ENCODE measurements at places on chromosomes 1 and 21. TPM values are rescaled to one million over a fixed set of nuclear protein-coding genes. Genes with fewer than 3 reads are reported as not detected.
A peak's percentile ranks its signal among the peaks of the same experiment; 100 is the strongest.

C1orf185 gene
- not detected for polyA plus RNA-seq

IFNAR2 gene
- polyA plus RNA-seq, result 85.3 TPM

- DNase-seq, result no peak
Observed at GRCh38 chr1:203276916-203277545, 28.3 kb upstream of the BTG2 start.

GRCh38 chr1:67468066-67468718 lies 38.0 kb upstream of the SERBP1 start:
- DNase-seq, result no peak

KCNJ15 gene
- polyA plus RNA-seq, result not detected

EDARADD gene
- 16.2 TPM for polyA plus RNA-seq

- DNase-seq, result no peak
Observed at GRCh38 chr1:75615613-75616435, 4.9 kb upstream of the SLC44A5 start.

PIK3C2B gene
- polyA plus RNA-seq, result 2.9 TPM

DNA sequence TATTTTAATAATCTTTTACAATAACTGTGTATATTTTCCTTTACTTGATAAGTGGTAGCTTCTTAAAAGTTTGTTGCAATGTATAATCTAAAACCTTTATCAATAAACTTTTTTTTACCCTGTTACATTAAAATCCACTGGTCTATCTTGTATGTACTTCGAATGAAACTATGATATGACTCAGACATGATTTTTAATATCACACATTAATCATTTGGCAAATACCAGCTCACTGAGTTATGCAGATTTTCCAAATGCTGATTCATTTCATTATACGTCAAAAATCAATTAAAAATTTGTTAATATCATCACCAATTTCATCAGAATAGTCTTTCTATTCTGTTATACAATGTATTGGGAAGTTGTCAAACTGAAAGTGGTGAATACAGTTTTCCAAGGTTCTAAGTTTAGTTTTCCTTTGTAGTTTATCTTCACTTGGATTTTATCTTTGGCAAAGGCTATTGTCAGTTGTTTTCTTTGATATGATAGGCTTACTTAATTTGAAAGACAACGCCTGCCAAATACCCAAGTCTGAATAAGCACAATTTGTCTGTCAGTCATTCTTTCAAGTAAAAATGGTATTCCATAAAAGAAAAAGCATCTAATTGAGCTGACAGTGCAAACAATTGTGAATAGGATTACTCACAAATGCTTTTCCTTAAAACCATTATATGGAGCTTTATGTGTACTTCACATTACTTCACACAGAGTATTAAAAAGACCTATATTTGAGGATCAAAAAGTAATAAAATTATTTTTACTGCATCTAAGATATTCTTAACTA lies 127.0 kb downstream of the NME7 start:
- no peak for DNase-seq

DNA sequence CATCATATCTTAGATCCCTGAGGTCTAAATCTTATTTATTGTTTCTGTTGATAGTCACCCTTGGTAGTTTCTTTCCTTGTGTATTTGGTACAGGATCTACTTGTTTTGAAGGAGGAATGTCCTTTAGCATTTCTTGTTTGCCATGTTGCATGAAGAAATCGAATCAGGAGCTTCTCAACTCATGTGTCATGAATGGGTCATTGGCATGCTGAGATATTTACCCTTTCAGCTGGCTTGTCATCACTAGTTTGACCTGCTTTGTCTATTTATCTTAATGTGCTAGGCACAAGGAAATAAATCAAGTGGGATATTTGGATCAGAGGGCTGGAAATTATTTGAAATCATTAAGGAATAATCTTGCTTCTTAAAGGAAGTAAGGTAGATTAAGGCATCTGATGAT lies 23.8 kb downstream of the THEM4 start:
- DNase-seq, result no peak

DNA sequence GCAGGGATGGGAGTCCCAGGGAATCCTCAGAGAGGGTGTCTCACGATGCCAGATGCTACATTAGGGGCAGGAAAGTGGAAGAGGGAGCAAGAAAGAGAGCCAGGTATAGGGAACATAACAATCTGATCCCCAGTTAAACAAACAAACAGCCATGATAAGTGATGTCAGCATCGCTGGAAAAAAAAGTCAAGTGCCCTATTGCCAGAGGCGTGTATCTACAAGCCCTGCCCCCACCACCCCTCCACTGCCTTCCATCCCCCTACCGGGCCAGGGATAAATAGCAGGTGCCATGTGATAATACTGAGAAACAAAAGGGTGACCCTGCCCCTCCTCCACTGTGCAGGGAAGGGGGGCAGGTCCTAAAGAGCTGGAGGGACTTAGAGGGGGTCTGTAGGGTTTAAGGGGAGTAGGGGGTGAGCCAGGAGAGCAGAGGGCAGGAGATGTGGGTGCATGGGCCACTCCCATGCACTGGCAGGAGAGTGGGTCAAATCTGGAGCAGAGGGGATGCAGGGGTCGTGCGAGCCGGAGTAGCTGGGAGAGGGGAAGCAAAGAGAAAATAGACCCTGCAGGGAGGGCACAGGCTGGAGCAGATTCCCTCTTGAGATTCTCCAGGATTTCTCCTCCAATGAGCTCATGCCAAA lies 3.4 kb downstream of the SLC26A9 start:
- DNase-seq, result no peak

DNA sequence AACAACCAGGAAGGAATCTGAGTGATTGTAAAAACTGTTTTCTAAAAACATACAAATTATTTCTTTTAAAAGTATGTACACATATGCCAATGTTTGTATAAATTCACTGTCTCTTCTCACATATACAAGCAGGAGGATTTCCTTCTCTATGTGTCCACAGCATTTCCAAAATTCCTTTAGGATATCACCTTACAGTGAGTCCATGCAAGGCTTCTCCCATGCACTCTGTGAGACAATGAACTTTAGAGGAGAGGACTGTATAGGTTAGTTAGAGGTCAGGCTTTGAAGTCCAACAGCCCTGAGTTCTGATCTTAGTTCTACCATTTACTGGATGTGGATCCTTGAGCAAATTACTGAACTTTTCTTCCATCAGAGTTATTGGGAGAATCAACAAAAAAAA lies 34.1 kb upstream of the USH2A start:
- DNase-seq, result no peak

- no peak for DNase-seq
Observed at GRCh38 chr1:78540048-78540447, 49.3 kb downstream of the PTGFR start.

- DNase-seq, result no peak
Observed at GRCh38 chr1:78640462-78640861, 9.2 kb upstream of the IFI44 start.

GRCh38 chr21:34889320-34889675 lies 159.8 kb downstream of the RUNX1 start:
- no peak for DNase-seq

GRCh38 chr1:112888630-112889029 lies 67.4 kb downstream of the SLC16A1 start:
- no peak for DNase-seq

SRRM1 gene
- 239 TPM for polyA plus RNA-seq

DNA sequence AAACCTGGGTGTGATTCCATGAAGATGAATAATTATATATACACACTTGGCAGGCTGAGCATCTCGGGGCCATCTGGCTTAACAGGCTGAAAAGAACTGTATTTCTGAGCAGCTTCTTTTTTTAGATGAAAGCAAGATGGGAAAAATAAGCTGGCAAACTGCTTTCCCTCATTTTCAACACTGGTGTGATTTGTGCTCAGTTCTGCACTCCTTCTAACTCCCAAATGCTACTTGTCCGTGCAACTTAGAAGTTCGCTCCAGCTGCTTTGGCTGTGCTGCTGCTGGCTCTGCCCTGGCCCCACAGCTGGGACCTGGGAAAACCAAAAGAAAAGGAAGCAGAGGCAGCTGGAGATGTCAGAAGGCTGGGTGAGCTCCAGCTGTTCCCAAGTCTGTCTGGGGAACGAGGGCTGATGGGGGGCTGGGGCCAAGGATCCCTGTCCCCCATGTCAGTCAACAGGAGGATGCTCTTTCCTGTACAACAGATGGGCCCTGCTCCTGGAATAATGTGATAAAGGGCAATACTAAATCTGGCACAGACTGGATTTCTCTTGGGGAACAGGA lies 44.9 kb downstream of the PAFAH2 start:
- DNase-seq, result no peak

DNA sequence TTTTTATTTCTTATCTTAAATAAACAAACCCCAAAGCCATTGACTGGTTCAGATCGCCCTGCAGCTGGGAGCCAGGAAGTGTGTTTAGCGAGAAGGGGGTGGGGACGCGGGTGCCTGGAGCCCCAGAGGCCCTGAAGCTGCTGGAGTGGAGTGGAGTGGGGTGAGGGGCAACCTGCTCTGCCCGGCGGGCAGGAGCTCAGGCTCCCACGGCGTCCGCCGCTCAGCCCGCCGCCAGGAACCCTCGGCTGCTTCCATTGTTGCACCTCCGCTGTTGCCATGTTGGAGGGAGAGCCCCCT lies 673 bp downstream of the PIK3C2B start:
- peak; percentile 35 for DNase-seq

DNA sequence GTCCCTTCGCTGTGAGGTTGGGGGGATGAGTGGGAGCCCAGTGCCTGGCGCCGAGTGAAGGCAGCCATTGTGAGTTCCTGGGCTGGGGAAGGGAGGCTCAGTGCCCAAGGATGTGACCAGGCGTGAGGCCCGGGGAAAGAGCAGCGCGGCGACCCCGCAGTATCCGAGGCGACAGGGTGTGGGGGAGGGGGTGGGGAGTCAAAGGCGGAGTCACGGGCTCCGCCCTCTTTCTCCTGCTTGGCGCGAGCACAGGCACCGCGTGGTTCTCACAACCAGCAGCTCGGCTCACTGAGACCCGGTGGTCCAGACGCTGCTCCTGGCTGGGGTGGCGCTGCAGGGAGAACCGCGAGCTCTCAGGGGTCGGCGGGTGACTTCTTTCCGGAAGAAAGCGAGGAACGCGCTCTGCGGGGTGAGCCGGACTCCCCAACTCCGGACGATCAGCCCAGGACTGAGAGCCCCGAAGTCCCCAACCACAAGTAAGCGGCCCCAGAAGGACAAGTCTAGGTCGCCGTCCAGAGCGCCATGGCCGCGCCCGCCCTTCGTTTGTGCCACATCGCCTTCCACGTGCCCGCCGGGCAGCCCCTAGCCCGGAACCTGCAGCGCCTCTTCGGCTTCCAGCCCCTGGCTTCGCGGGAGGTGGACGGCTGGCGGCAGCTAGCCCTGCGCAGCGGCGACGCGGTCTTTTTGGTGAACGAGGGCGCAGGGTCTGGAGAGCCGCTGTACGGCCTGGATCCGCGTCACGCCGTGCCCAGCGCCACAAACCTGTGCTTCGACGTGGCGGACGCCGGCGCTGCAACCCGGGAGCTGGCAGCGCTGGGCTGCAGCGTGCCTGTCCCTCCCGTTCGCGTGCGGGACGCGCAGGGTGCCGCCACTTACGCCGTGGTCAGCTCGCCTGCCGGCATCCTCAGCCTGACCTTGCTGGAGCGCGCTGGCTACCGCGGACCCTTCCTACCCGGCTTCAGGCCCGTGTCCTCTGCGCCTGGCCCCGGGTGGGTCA lies at the start of gene HPDL:
Gene HPDL (plus strand): TSS at position 269 of the 997 bp plus-strand sequence. CDS start 254 bp downstream, at position 523.
- DNase-seq, result peak; percentile 28

DNA sequence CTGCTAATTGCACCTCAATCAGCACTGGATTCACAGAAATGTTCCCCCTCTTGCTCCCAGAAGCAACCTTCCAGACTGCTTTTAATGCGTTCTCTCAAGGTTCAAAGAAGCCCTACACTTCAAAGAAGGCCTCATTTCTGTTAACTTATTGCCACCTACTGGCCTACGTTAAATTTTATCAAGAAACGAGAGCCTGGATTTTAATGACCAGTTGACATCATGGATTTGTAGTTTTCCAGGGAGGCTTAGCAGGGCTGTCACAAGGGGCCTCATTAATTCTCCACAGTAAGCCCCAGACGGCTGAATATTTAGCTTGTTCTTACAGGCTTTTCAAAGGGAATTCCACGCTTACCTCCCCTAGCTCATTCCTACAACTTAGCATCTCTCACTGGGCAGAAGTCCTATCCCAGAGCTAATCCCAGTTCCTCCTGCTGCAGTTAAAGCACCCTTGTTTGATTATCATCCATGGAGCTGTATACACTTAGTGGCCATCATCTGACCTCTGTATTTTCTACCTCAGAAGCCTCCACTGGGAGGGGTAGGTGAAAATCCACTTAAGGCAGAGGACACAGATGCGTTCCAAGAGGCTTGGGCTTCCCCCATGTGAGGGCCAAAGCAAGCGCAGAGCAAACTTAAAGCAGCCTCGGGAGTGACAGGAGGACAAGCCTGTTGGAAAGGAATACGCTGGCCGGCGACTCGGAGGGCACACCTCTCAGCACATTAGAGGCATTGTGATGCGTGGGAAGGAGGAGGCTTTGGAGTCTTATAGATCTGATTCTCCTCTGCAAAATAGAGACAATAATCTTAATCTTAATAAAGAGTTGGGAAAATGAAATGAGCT lies 32.2 kb upstream of the CYP4X1 start:
- no peak for DNase-seq

LCK gene
- 937 TPM for polyA plus RNA-seq

- DNase-seq, result no peak
Observed at GRCh38 chr1:181676269-181676668, 193.0 kb downstream of the CACNA1E start.

AADACL3 gene
- polyA plus RNA-seq, result not detected

DNA sequence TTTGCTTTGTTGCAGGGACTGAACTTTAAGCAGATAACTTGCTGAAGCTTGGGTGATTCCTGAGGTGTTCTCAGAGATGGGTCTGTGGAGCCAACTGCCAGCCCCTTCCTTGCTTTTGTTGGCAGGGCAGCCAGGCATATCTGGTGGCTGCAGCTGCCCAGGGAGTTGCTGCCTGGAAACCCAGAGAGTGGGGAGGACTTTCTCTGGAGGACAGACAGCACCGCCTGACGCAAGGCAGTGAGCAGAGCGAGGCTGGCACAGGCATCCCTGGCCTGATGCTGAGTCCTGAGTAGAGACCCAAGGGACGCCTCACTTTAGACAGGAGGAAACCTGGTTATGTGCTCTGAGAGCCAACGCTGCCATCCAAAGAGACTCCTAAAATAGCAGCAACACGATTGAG lies 9.8 kb upstream of the OLFML2B start:
- no peak for DNase-seq

C8B gene
- not detected for polyA plus RNA-seq

DNA sequence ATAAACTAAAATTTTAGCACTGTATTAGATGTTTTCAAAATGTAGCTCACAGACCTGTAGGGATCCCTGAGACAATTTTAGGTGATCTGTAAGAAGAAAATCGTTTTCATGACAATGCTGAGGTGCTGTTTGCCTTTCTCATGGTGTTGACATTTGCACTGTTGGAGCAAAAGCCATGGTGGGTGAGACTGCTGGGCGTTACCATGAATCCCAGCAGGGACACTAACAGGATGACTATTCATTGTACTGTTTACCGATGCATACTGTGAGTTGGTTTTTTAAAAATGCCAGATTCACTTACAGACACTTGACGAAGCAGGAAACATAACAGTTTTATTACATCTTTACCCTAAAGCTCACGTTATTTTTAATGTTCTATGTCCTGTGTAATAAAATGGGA lies 468.5 kb downstream of the PCP4 start:
- DNase-seq, result no peak

Data from CD8-positive, alpha-beta memory T cell (primary cell).